ENCODE measurements at places on chromosomes 11 and 22.

DNA sequence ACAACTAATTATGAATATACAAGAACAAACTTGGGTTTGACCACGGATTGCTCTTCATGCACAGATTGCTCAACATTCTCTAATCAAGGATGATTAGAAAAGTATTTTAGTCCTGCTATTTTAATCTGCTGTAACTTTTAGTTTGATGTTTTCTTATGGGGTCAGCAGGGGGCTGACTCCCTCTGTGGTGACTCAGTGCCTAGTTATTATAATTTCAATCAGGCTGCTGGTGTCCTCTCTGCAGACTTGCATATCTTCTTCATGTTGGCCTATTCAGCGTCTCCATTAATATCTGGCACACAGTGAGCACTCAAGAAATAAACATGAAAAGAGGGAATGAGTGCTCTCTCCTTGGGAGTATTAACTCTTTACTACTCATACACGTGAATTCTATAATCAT, 223.8 kb upstream of the DDI1 start:
- no peak for DNase-seq

DNA sequence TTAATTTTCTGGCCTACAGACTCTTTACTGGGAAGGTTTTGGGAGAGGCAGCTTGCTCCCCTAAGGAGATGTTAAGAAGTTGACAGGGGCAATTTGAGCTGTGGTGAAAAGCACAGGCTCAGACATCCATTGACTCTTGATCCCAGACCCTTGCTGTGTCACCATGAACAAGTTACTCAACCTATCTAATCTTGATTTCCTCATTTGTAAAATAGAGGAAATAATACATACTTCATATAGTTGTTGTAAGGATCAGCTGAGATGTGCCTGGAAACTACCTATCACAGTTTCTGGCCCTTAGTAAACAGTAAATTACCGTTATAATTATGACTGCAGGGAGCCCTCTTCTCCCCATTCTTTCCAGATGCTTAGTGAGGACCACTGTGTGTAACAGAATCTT, 16.6 kb upstream of the SCGB1D4 start:
- no peak for DNase-seq

DNA sequence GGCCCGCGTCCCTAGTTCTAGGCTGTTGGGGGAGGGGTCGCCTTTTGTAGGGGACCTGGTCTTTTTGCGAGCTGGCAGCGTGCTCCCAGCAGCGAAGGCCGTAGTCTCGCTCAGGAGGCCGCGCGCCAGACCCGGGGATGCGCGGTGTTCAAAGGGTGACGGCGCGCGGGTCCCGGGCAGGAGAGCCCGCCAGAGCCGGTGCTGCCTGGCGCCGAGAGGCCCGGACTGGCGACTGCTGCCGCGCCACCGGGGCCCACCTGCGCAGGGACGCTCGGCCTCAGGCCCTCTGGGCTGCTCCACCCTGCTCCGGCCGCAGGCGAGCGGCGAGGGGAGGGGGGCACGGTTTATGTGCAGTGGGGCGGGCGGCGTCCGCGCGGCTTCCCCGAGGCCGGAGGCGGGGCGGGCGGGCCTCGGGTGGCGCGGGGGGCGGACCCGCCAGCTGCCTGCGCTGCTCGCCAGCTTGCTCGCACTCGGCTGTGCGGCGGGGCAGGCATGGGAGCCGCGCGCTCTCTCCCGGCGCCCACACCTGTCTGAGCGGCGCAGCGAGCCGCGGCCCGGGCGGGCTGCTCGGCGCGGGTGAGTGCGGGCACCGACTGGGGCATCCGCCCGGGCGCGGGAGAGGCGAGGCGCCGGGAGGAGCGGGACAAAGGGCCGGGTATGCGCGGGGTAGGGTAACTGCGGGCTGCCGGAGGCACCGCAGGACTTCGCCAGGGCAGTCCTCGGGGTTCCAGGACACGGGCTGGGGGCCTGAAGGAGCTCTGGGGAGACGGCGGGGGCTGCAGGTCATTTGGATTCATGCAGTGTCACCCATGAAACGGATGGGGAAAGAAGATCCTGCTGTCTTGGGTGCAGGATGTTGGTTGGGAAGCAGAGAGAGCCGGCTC, at the start of gene PRSS23:
TSS of gene PRSS23 (plus strand) at position 467 of the 884 bp plus-strand sequence. CDS start 7,102 bp downstream, outside the sequence.
- peak; percentile 32 for DNase-seq

DNA sequence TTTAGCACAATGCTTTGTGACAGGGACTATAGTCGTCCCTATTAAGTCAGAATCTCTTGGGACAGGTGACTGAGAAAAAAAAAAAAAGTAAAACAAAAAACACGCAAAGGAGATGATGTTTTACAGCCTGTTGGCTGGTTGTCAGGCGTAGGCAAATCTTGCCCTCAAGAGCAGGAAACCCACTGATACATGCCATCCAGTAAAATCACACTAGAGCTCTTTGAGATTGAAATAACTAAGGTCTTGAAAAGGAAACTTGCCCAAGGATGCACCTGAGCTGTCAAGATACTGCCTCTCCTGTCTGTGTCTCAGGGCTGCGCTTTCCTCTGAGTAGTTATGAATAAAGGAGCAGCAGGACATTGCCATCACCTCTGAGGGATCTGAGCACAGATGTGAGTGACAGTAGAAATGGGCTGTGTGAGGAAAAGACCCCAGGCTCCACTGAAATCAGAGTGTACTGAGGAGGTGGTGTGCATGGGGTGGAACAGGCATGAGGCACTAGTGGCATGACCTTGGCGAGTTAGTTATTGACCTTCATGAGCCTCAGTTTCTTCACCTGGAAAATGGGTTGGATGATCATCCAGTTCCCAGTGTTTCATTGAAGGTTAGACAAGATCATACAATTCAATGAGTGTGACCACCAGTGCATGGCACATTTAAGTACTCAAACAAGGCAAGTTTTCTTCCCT, 23.3 kb downstream of the MICAL2 start:
- no peak for DNase-seq

DNA sequence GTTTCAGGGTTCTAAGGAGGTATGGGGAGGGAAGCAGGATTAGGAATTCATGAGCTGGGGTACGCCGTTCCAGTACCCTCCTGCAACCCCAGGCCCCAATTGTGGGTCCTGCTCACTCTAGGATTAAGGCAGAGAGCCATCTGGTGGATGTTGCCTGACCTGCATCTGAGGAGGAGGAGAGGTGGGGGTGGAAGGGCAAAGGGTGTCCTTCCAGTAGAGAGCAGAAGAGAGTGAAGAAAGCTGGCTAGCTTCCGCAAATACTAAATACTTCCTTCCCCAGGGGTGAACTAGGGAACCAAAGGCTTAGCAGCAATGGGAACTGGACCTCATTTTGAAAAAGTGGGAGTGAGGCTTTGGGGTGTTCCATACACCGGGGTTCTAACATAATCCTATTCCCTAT, 10.6 kb downstream of the LRRC51 start:
- peak; percentile 82 for DNase-seq

GRCh38 chr11:117259417-117259816, 26.9 kb downstream of the RNF214 start:
- DNase-seq, result no peak

GRCh38 chr11:96388891-96389719, 607 bp downstream of the CCDC82 start:
- DNase-seq, result no peak

DNA sequence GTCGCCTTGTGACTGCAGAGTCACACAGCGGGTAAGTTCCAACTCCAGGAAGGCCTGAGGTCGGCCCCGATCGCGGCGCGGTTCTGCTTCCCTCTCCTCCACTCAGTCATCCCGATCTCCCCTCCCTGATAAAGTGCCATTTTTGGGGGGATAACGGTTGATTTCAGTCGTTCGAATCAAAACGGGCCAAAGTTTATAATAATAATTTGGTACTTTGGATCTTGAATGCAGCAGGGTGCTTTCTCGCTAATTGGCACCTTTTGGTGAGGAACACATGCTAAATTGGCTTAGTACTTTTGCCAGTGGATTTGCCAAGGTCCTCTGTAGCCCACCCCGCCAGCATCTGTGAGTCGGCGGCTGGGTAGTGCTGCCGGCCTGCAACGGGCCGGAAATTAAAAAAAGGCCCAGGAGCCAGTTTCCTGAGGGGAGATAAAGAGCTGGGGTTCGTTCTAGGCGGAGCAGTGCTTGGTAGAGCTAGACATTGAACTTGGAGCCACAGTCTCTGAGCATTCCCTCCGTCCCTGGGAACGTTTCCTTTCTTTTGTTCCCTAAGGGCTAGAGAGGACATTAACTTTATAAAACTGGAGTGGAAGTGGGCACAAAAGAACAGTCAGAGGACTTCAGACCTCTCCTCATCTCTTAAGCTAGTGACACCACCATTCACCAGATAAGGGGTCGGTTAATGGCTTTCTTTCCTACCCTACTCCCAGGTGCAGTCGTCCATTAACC, 997 bp downstream of the UBE2L3 start:
- peak; percentile 43 for DNase-seq

DNA sequence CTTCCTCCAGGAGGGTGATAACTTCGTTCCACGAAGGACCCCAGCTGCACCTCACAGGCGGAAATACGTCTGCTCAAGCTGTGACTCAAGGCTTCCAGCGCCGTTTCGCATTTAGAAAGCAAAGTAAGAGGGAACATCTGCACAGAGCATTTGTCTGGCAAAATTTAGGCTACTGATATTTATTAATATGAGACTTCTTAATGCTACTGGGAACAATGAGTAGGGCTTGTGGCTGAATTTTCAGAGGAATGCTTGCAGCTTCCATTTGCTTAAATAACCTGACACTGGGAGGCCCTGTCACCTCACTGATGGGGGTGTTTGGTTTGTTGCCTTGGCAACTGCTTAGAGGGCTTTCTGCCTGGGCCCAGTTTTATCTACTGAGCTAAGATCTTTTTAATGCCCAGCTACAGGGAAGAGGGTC, 14.7 kb upstream of the ST14 start:
- no peak for DNase-seq

DNA sequence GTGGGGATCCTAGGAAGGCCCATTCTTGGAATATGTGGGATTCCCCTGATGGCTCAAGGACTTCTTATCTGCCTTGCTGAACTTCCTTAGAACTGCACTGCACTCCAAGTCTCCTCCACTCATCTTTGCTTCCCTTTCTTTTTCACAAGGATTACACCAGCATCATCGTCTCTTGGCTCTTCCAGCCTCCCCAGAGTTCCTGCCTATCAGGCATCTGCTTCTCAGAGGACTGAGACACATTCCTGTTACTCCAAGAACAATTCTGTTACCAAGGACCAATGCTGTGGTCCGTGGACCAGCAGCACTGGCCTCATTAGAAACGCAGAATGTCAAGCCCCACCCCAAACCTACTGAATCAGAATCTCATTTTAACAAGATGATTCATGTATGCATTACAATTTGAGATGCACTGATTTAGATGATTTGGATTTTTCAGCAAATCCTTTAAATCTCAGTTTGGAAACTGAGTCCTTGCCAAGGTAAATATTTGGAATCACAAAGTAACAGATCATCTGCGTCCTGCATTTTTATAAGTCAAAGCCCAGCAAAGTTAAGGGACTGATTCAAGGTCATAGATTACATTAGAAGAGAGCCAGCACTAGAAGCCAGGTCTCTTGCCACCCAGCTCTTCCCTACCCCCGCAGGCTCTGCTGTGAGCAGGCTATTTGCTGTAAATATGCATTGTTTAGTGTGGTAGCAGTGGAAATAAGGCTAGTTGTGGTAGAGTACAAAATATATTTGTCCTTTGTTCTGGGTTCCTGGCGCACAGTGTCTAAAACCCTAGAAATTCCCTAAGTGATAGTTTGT, 110.9 kb downstream of the SWAP70 start:
- DNase-seq, result no peak

DNA sequence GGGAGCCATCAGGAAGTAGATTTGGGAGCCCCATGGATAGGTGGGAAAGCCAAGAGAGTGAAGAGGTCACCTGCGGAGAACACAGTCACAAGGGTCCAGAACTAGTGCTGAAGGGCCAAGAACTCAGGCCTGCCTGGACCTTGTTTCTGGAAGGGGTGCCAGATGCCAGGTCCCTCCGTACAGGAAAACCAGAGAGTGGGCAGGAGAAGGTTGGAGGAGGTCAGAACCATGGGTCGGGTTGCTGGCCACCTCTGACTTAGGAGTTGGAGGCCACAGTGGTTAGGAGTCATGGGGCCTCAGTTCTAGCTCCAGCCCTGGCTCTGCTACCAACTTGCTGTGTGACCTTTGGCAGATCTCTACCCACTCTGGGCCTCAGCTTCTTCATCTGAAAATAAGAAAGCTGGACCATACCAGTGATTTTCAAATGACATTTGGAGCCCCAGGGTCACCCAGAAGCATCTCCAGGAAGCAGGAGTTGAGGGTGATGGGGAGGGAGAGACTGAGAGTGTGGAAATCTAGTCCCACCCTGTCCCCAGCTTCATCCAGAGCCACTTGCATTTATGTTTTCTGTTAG, 20.8 kb upstream of the TUB start:
- DNase-seq, result no peak

- DNase-seq, result no peak
Observed at GRCh38 chr11:108929241-108929640, 264.4 kb downstream of the DDX10 start.

DNA sequence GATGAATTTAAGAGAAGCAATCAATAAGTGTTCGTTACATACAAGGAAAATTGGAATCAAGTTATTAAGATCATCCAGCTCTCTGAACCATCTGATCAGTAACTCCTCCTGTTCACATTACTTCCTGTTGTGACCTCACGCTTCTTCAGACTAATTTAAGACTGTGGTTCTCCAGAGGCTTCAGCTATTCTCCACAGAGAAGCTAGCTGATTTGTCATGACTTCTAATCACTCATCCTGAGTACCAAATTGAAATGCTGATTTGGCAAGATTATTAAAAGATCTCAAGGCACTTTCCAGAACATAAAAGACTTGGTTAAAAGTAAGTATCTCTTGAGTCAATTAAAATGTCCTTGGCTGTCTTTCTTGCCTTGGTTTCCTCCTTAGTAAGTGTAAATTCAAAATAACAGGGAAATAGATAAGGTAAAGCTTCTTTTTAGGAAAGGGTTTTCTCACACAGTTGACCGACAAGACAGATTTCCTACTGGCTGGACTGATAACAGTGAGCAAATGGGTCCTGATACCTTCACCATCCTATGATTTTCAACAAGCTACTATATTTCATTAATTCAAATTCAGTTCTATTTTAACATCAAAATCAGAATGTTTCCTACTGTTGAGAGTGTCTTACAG, 38.5 kb downstream of the GAB2 start:
- DNase-seq, result no peak

GRCh38 chr11:41458641-41459040, 811 bp downstream of the LRRC4C start:
- DNase-seq, result no peak

DNA sequence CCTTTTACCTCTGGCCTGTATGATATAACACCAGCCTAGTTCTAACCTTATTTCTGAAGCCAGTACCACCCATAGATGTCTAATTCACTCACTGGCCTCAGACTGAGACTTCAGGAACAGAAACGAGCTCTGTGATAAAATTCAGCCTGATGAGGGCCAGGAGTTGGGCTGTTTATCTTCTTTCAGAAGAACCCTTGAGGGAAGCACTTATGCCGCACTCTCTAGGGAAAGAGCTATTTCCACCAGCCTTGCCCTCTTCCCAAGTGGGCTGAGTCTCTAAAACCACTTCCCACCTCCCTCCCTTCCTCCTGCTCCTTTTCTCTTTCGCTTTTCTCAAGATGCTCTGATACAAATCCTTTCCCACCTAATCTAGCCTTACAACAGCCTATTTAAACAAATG, 2.0 kb upstream of the OR52B4 start:
- DNase-seq, result no peak

DNA sequence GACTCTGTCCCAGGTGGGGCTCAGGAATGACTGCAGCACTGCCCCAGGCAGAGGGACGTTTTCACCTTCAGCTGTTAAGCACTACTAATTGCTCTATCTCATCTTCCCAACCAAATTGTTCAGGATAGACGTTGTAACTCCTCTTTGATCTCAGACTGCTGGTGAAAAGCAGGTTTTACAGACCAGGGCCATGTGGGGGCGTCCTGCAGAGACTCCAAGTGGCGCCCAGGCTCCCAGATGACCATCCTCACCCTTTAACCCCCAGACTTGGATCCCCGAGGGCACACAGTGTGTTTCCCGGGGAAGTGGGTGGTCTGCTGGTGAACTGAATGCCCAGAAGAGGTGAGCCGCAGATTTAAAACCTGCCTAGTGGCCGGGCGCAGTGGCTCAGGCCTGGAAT, 23.9 kb downstream of the FADD start:
- DNase-seq, result peak; percentile 18

Measured in activated CD8-positive, alpha-beta T cell treated with anti-CD3 and anti-CD28 coated beads for 36 hours (primary cell).